HCT116 (cell line): ENCODE measurements at places on chromosomes 13 and 19.

DNA sequence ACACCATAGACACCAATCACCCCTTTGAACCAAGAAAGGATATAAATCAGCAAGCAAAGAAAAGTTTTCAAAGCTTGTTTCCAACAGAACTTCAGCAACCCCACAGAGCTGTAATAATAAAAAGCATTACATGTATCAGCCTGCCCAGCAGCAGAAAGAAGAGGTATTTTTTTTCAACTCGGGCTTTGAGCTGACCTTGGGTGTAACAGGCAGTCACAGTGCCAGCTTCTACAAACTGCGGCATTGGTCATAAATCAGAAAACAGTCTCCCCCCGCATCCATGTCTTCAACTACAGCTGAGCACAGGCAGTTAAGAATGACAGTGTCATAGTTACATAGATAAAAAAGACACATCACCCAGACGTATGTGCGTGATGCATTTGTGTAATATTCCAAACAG is 671.0 kb upstream of the SLITRK1 start:
- DNase-seq, result no peak

DNA sequence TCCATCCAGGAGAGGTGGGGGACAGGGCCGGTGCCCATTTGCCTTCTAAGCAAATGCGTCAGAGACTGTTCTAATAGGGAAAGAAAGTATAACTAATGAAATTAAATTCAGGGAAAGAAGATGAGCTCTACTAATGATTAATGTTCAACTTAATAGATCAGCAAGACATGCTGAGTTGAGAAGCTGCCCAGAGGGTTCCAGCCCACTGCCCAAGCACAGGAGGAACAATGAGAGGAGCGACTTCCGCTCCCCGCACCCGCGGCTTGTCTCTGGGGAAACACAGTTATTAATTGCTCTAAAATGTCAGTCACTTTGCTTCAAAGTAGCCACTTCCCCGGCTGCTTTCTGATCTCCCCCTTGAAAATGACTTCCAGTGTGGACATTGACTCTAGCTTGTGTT is 331.3 kb downstream of the UQCRFS1 start:
- no peak for DNase-seq

DNA sequence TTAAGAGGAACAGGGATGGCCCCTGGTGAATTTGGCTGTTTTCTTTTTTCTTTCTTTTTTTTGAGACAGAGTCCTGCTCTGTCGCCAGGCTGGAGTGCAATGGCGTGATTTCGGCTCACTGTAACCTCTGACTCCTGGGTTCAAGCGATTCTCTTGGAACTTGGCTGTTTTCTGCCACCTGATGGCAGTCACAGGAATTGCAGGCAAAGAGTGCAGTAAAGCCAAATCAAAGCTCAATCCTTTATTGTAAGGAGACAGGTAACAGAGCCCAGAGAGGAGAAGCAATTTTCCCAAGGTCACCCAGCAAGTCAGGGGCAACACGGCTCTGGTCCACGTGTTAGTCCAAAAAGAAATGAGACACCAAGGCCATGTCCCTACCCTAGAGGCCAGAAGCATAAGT is 6.2 kb downstream of the TINCR start:
- DNase-seq, result no peak

GRCh38 chr19:43524922-43525835 is 1.8 kb downstream of the ETHE1 start:
- peak; percentile 57 for DNase-seq

GRCh38 chr19:38953677-38954076 is 21.9 kb downstream of the FBXO17 start:
- no peak for DNase-seq

DNA sequence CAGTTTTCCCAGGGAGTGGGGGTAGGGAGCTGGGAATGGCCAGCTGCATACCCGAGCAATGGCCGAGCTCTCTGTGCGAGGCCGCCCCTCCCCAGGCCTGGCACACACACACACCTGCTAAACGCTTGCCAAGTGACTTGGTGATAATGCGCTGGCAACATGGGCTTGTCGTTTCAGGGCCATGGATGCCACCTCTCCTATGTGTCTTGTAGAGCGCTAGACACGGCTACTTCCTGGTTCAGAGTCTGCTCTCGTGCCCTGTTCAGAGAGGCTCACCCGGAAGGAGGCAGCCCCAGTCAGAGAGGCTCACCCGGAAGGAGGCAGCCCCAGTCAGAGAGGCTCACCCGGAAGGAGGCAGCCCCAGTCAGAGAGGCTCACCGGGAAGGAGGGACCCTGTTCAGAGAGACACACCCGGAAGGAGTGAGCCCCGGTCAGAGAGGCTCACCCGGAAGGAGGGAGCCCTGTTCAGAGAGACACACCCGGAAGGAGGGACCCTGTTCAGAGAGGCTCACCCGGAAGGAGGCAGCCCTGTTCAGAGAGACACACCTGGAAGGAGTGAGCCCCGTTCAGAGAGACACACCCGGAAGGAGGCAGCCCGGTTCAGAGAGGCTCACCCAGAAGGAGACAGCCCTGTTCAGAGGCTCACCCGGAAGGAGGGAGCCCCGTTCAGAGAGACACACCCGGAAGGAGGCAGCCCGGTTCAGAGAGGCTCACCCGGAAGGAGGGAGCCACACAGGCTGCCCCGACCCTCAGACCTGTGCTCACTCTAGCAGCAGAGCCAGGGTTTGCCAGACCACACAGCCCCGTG is 4.2 kb downstream of the ADPRHL1 start:
- DNase-seq, result peak; percentile 96

DNA sequence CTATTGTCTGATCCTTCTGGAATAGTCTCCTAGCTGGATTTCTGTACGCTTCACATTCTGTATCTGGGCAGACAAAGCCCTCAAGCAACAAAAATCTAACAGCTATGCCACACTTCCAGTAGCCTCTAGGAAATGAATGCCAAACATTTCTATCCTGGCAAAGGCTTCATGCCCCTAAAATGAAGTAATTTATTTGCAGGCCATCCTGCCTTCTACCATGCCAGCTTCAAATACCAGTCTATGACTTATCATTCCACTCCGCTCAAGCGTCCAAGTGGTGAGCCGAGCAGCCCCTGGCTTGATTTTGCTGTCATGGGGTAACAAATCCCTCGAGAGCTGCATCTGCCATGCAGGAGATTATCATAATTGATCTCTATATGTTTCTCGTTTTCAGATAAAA is 86.9 kb downstream of the LHFPL6 start:
- no peak for DNase-seq

DNA sequence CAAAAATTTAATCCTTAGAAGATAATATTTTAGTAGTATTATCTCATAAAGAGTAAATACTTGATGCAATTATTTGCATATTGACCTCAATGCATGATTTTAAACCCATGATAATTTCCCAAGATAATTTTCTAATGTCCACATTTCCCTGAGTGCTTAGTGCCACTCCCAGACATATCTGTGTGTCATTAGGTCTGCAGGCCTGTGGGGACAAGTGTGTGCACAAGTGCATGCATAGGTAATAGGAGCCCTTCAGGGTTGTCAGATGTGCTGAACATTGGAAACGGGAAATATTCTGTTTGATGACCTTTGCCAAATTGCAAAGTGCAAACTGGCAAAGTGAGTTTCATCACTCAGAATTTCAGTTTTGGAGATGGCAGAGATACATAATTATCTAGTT is 369.9 kb downstream of the KLF5 start:
- DNase-seq, result no peak

DNA sequence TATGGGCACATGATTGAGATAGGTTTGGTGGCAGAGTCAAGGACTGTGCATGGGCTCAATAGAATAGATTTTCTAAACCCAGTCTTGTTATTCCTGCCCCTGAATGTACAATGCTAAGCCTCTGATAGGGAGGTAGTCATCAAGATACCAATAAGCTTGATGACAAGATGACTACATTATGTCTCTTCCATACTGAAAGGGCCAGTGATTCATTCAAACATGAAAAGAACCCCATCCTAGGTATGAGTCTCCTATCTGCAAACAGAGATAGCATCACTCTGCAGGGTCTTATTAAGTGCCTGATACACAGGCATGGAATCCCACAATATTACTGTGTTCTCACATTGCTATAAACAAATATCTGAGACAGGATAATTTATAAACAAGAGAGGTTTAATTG is 40.3 kb upstream of the UFM1 start:
- DNase-seq, result no peak

DNA sequence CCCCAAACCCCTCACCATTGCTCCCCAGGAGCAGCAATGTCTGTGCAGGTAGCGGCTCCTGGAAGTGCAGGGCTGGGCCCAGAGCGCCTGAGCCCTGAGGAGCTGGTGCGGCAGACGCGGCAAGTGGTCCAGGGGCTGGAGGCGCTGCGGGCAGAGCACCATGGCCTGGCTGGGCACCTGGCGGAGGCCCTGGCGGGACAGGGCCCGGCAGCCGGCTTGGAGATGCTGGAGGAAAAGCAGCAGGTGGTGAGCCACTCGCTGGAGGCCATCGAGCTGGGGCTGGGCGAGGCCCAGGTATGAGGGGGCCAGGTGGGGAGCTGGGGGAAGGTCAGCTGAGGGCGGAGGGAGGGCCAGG is 4.9 kb downstream of the KLC3 start:
- DNase-seq, result no peak

GRCh38 chr13:52599848-52600603 is 42.2 kb upstream of the HNRNPA1L2 start:
- no peak for DNase-seq

DNA sequence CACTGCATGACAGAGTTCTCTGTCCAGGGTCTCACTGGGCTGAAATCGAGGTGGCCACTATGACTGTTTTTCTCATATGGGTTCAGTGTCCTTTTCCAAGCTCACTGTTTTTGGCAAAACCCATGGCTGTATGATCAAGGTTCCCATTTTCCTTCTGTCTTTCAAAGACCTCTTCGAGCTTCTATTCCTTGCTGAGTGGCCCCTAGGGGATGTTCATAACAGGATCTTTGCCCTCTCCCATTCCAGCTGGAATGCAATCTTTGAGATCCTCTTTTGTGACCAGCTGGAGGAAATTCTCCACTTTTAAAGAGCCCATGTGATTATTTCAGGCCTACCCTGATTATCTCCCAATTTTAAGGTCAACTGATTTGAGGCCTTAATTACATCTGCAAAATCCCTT is 572.5 kb upstream of the SLC10A2 start:
- no peak for DNase-seq

DNA sequence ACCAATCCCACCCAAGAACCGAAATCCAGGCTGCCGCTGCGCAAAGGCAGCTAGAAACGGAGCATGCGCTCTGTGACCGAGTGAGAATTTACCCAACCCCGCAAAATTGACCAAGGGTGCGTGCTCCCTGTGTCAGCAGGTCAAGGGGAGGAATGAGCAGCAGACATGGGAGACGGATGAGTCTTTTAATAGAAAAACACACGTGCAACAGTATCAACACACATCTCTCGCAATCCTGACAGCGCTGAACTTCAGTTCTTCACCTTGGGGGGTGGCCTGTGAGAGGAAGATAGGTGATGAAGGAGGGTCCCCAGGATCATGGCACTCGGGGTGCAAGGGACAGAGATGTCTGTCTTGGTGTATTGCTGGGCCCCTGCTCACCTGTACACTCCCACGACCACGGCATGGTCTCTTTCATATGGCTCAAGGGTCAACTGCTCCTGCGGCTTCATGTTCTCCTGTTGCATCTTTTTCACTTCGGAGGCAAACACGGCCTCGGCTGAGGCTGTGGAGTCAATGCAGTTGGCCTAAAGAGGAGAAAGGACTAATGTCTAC is 402 bp upstream of the DYRK1B start:
- no peak for DNase-seq

- no peak for DNase-seq
Observed at GRCh38 chr19:50891253-50891625, 18.0 kb downstream of the KLK2 start.

DNA sequence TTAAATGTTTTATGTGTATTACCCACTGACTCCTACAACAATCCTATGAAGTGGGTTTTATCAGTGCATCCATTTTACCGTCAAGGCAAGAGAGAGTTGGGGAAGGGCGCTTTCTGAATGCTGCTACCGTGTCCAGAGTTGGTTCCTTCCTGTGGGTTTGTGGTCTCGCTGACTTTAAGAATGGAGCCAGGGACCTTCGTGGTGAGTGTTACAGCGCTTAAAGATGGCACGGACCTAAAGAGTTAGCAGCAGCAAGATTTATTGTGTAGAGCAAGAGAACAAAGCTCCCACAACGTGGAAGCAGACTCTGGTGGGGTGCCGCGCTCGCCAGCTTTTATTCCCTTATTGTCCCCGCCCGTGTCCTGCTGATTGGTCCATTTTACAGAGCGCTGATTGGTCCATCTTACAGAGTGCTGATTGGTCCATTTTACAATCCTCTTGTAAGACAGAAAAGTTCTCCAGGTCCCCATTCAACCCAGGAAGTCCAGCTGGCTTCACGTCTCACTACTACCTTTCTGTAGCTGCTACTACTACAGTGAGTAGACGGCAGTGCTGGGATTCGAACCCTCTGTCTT is 6.1 kb downstream of the OSCAR start:
- no peak for DNase-seq

GRCh38 chr19:1102407-1103131 is 1.2 kb upstream of the GPX4 start:
- peak; percentile 95 for DNase-seq

DNA sequence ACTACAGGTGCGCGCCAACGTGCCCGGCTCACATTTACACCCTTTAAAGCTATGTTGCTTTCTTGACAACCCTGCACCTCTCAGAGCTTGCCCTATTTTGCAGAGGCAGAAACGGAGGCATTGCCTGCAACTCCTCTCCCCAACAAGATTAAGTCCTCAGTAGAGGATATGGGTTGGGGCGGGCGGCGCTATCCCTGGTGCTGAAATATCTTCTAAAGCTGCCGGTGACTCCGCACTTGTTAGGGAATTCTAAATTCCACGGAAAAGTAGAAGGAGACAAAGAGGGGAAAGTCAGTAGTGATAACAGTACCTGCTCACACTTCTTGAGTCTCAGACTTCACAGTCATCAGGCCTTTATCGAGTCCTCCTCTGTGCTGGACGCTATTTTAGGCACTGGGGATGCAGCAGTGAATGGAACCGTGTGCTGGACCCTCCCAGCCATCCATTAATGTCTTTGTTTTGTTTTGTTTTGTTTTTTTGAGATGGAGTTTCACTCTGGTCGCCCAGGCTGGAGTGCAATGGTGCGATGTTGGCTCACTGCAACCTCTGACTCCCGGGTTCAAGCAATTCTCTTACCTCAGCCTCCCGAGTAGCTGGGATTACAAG is 18.0 kb downstream of the SLC5A5 start:
- DNase-seq, result no peak

DNA sequence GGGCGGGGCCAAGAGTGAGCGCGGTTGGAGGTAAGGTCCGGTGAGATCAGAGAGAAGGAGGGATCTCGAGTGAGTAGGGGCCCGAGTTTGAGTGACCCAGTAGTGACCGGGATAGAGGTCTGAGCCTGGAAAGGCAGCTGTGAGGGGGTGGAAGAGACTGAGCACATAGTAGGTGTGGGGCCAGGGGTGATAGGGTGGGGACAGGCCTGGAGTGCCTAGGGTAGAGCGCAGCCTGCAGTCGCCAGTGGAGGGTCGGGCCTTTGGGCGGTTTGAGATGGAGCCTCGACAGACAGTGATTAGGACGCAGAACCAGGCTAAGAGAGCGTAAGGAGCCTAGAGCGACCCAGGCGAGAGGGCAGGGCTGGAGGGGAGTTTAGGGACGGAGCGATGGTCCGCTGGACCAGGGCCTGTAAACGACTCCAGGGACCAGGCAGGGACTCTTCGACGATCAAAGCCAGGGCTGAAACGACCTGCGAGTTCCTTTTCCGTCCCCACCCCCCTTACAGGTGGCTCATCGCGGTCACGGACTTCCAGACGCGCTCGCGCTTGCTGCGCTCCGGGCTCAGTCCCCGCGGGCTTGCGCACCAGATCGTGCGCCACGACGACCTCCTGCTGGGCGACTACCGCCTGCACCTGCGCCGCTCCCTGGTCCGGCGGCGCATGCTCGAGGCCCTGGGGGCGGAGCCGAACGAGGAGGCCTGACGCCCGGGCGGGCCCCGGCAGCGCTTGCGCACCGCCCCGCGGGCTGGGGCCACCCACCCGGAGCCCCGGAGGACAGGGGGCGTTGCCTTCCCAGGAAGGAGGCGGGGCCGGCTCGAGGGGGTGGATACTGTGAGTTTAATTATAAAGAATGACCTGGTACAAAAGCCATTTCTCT is 9.4 kb downstream of the C19orf81 start:
- peak; percentile 68 for DNase-seq
